ENCODE measurements at places on chromosomes 3 and 15.

DNA sequence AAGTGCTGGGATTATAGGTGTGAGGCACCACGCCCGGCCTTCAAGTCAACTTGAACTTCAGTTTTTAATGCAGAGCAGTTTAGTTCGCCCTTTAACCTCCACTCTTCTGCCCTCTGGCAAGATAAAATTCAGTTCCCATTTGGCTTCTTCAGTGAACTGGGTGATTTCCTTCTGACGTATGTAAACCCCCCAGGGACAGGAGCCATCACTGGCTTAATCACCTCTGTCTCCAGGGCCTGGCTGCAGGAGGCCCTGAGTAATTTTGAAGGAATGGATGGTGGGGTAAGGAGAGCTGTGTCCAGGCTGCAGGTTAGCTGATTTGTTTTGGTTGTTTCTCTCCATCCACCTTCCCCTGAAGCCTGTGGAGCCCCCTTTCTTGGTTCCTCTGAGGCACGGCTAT, 11.9 kb downstream of the MCM2 start:
- DNase-seq = no peak

GRCh38 chr3:177754508-177754921, 557.2 kb upstream of the TBL1XR1 start:
- no peak for DNase-seq

- DNase-seq = peak; percentile 89
These were observed at the start of gene FANCD2 for GRCh38 chr3:10026084-10026890. Gene FANCD2 (plus strand): TSS chr3:10026437. CDS start chr3:10028658, 2,221 bp downstream.

DNA sequence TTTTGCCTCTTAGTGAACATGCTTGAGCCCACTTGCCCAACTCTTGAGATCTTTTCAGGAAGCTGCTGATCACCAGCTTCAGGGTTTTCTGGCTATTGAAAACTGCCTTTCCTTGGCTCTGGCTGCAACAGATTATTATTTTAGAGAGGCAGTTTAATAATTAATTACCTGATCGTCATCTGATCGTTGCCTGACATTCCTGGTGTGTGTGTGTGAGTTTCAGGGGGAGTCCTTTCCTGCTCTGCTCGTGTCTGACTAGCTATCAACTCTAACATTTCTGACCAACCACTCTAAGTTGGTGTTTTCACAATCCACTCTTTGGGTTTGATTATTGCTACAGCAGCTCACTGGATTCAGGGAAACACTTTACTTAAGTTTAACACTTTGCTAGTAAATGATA, 84.3 kb upstream of the SPATA16 start:
- no peak for DNase-seq

DNA sequence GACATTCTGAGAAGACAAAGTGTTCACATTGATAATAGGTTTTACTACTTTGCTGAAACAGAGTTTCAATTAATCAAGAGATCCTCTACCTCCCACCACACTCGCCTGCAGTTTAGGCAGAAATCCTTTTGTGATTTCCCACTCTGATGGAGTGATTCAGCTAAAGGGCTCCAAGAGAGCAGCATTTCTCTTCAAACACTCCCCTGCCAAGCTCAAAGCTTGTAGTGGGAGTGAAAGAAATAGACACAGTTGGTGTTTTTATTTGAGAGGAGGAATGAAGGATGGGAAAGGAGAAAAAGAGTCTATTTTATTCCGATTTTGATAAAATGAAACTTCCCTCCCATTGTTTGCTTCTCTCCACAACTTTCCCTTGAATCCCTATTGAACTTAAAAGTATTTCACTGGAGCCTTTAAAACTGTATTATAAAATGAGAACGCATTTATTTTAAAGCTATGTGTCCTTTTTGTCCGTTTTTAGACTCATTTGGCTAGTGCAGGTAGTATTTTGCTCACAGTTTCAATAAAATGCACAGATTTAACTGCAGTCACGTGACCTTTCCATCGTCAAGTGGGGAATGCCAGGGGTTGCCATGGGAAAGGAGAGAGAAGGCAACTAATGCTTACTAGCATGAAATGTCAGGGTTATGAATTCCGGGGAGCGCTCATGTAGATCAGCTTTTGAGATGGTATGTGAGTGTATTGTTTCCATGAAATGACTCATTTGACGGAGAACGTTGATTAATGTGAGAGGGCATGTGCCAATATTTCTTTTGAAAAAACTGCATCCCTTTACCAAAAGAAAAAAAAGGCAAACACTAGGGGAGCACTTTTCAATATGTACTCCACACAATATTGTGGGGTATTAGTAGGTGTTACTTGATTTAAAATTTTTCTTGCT, 7.7 kb upstream of the OSBPL11 start:
- no peak for DNase-seq

DNA sequence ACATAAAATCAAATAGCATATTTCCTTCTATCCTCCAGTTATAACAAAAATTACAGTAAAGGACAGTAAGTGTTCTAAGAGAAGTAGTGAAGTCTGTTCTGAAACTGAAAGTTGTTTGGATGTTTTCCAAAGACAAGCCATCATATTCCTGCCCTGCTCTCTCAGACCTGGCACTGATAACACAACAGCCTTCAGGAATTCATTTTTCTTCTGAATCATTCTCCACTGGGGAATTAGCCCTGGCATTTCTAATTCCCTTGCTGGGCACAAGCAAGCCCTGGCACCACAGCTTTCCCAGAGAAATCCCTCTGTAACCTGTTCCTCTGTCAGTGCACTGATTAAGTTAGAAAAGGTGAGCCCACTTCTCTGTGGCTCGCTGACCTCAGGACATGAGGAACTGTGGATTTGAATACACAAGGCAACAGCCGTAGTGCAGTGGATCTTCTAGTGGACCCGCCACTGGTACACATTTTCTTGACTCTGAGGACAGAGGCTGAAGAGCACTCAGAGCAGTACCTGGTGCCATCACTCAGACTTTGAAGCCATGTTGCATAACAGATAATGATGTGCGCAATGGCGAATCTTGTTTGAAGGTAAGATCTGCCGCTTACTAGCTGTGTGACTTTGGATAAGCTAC, 61.6 kb downstream of the WWTR1 start:
- no peak for DNase-seq

DNA sequence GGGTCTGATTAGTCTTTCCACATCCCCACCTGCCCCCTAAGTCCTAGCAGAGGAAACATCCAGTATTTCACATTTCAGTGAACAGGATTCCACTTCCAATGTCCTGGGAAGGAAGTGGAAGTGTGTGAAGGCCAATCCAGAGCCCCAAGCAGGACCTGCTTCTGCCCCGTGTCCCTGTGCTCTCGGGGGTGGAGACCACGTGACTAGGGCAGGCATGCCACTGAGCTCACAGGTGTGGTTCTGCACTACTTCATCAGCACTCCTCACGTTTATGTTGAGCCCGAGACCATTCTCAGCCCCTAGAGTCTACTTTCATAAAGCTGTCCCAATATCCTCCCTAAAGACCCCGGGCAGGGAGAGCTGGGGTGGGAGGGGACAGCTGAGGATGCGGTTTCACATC, 84.3 kb downstream of the RAB11A start:
- DNase-seq = no peak

DNA sequence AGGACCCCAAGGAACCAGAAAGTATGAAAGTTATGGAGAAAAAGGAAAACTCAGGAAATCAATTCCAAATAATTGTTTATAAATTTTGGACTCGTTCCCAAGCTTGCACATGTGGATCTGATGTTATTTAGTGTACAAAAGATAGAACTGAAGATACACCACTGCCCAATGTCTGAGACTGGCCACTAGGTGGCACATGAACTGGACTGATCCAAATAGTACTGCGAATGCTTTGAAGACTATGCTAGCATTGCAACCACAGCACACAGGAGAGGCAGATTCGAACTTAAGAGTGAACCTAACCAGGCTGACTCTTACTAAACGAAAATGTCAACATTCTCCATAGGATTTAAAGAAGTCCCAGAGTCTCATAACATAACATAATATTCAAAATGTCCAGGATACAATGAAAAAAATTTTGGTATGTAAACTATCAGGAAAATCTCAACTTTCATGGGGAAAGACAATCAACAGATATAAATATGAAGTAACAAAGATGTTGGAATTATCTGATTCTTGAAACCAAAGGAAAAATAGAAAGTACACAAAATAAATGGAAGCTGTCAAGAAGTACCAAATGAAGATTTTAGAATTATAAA, 596.7 kb downstream of the FGF12 start:
- DNase-seq = no peak

GRCh38 chr3:126187920-126188319, 7.5 kb upstream of the ALDH1L1 start:
- DNase-seq = no peak

DNA sequence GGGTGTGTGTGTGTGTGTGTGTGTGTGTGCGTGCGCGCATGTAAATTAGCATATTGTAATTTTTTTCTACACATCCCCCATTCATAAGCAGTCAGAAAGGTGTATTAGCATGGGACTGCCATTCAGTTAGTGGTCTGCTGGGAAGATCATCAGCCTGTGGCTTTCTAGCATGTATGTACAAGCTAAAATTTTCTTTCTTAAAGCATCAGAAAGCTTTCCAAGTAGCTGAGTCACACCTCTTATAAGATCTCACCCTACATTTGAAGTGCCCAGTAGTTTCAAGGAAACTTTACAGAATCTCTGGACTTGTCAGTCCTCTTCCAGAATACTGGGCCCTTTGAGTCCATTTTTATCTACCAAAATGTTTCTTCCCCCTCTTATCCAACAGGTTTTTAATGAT, 411.4 kb upstream of the TPRG1 start:
- no peak for DNase-seq

GRCh38 chr15:26372706-26373105, 400.2 kb downstream of the GABRB3 start:
- no peak for DNase-seq

DNA sequence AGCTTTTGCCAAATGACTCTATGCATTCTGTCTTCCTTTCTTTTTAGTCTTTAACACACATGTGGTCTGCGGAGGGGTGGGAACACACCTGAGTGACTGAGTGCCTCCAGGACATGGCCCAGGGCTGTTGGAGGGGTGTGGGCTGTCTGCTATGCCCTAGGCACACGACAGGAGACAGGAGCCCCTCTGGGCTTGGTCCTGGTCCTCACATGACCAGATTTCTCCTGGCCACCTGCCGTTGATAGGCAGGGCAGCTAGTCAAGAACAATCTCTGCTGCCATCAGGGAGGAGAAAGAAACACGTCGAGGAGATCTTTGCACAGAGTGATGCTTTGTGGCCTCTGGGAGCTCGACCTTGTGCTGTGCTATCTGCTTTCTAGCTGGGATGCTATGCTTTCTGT, 176.6 kb downstream of the KLF13 start:
- DNase-seq = no peak

DNA sequence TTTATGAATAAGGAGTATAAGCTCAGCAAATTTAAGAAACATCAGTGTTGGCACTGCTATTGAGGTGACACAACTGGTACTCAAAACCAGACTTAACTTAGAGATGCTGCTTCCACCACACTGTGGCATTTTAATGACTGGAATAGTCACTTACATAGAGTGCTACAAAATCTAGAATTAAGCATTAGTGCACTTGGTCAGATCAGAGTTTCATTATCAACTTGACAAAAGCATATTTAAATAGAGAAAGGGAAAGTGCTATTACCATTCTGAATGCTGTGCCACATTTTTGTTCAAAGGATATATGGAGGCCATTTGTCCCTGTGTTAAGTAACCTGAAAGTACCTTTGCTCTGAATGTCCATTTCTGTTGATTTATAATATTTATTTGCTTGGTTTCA, 800.7 kb upstream of the ALCAM start:
- DNase-seq = no peak

DNA sequence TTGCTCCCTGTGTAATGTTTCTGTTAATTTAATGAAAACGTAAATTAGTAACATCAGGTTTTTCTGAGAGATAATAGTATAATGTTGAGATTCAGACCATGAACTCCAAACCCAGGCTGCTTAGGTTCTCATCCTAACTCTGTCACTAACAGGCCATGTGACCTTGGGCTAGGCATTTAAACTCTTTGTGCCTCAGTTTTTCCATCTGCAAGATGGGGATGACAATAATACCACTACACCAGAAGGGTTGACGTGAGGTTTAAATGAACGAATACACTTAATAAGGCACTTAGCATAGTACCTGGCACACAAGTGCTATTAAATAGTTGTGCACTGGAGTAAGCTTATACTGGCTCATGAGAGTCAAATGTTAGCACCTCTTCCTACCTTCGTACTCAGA, 370.8 kb downstream of the MAGI1 start:
- DNase-seq = no peak

- DNase-seq = no peak
These were observed 49.9 kb downstream of the RPLP1 start for GRCh38 chr15:69502470-69503045.

DNA sequence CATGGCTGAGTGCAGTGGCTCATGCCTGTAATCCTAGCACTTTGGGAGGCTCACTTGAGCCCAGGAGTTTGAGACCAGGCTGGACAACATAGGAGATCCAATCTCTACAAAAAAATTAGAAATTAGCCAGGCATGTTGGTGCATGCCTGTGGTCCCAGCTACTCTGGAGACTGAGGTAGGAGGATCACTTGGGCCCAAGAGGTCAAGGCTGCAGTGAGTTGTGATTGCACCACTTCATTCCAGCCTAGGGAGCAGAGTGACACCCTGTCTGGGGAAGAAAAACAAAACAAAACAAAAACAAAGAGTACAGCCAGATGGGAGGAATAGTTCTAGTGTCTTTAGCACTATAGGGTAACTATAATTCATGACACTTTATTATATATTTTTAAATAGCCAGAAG, 26.2 kb upstream of the COMMD4 start:
- DNase-seq = no peak

GRCh38 chr3:149152420-149152819, 23.0 kb downstream of the HPS3 start:
- DNase-seq = no peak

- DNase-seq = no peak
These were observed 57.2 kb upstream of the ZBTB38 start for GRCh38 chr3:141311170-141311495.

DNA sequence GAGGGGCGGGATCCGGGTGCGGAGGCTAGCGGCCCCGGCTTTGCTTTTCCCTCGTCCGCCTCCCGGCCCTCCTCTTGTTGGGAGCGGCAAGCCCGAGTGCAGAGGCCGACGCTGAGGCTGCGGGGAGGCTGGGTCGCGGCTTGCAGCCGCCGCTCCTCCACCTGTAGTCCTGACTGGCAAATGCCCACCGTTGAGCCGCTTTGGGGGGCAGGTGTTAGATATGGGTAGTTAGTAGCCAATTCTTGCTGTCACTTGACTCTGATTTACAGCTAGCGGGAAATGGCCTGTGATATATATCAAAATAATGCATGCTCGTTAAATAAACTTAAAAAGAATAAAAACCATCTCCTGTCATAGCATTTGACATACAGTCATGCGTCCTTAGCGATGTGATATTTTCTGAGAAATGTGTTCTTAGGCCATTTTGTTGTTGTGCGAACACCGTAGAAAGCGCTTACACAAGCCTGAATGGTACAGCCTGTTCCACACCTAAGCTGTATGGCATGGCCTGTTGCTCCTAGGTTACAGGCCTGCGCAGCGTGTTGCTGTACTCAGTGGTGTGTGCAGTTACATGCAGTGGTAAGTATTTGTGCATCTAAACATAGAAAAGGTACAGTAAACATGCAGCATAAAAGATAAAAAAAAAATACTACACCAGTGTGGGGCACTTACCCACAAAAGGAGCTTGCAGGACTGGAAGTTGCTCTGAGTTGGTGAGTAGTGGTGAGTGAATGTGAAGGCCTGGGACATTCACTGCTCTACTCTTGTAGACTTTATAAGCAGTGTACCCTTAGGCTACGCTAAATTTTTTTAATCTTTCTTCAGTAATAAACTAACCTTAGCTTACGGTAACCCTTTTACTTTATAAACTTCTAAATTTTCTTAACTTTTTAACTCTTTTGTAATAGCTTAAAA, 873 bp downstream of the CAPN7 start:
- DNase-seq = no peak

GRCh38 chr15:58515807-58516206, 84.0 kb downstream of the LIPC start:
- no peak for DNase-seq
